HS-27A (cell line): ENCODE measurements at places on chromosomes 1 and 21.

- no peak for DNase-seq
Measured at GRCh38 chr21:38433471-38433870, 64.8 kb downstream of the ERG start.

- DNase-seq, result no peak
Measured at GRCh38 chr1:56190806-56191365, 388.5 kb downstream of the PLPP3 start.

DNA sequence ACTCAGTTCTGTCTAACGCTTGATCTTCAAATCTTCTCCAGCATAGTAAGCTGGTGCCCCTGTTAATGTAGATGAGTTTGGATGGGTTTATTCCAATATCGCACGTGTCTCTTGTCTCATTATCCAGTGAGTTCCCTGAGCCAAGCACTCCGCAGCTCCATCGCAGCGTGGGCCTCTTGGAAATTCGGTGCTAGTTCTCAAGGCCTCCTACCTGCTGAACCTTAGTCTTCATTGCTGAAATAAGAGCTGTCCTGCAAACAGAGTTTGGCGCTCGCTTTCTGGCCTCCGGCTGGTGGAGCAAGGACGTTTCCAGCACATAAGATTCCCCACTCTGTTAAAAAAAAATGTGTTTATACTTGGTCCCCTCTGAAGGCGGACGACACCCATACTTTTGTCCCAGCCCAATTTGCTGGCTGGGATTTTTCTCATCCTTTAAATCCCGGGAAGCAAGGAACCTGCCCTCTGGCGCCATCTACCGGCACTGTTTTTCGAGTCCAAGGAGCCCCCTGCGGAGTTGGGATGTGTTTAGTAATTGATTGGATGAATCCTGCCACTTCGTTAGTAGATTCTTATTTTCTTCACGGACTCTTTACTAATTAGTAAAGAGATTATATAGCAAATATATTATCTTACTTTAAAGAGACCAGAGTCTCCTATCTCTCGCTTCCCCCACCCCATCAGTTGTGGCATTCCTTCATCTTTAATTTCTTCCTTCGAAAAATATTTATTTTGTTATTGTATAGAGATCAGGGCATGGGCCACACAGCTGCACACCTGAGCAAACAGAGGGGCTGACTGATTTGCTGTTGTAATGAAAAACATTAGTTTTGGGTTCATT, 14.7 kb downstream of the JUN start:
- no peak for DNase-seq

DNA sequence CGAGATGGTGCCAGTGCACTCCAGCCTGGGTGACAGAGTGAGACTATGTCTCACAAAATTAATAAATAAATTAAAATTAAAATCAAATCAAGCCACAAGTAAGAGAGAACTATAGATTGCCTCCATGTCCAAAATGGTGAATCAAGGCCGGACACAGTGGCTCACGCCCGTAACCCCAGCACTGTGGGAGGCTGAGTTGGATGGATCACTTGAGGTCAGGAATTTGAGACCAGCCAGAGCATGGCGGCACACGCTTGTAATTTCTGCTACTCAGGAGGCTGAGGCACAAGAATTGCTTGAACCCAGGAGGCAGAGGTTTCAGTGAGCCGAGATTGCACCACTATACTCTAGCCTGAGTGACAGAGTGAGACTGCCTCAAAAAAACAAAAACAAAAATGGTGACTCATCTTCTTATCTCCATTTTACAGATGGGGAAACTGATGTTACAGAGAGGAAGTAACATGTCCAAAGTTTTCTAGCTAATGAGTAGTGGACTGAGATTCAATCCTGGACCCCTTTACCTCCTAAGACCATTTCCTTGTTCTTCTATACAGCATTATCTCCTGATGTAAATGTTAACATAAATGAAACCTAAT, 99.0 kb upstream of the HNRNPU start:
- DNase-seq, result no peak

GRCh38 chr1:192592981-192593708, 17.6 kb downstream of the RGS1 start:
- no peak for DNase-seq

DNA sequence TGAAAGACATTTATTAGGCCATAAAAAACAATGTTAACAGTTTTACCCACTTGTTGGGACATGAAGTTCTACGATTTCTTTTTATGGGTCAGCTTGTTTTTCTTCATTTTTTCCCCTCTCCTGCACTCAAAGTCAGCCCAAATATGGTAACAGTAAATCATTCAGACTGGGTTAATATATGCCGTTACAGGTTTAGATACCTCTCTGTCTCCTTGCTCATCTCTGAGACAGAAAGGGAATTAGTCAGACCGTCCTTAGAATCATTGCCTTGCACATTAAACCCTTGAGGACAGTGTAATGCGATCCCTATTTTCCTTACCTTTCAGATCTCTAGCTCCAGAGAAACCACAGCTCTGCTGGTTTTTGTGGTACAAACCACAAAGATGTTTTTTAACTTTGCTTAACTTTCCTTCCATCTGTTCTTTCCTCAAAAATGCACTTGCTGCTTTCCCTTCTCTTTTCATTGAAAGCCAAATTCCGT, 613.3 kb downstream of the PLPP3 start:
- no peak for DNase-seq

GRCh38 chr1:208243527-208243966, 637 bp downstream of the PLXNA2 start:
- DNase-seq, result no peak

DNA sequence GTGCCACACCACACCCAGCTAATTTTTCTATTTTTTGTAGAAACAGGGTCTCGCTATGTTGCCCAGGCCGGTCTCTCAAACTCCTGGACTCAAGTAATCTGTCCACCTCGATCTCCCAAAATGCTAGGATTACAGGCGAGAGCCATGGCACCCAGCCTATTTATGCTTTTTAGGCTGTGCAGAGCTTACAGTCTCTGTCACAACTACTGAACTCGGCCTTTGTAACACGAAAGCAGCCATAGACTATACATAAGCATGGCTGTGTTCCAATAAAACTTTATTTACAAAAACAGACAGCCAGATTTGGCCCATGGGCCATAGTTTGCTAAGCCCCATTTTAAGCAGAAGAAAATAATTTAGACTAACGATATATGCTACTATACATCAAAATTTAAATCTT, 54.4 kb downstream of the NID1 start:
- no peak for DNase-seq

DNA sequence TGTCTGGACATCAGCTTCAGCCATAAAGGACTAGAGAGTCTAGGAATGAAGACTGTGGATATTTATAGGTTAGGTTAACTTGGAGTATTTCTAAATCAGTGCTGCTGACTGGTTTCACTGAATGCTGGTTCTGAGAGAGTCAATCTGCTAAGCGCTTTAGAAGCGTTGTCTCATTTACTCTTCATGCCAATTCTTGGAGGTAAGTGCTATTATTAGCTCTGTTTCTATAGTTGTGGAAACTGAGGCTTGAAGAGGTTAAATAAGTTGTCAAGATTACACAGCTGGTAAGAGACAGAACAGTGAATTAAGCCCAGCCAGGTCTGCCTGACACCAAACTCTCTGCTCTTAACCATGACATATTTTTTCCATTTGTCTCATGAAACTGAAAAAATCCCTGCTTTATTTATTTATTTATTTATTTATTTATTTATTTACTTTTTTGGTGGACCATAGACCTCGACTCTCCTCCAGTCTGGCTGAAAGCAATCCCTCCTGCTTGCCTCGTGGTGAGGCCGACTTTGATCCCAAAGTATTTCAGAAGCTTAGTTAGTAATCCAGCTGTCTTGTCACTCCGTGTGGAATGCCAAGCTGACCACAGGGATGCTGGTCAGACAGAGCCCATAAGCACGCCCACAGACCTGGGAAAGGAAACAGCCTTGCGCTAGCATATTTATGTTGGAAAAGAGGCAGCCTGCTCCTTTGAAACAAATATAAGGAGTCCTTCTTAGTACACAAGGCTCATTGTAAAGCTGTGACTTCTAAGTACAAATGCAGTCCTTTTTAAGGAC, 16.9 kb downstream of the NTMT2 start:
- DNase-seq, result peak; percentile 53
